Chondrocyte (in vitro differentiated cells): ENCODE measurements at places on chromosomes 5 and 9.

GRCh38 chr5:154628685-154629084 is 126.5 kb upstream of the LARP1 start:
- no peak for DNase-seq

DNA sequence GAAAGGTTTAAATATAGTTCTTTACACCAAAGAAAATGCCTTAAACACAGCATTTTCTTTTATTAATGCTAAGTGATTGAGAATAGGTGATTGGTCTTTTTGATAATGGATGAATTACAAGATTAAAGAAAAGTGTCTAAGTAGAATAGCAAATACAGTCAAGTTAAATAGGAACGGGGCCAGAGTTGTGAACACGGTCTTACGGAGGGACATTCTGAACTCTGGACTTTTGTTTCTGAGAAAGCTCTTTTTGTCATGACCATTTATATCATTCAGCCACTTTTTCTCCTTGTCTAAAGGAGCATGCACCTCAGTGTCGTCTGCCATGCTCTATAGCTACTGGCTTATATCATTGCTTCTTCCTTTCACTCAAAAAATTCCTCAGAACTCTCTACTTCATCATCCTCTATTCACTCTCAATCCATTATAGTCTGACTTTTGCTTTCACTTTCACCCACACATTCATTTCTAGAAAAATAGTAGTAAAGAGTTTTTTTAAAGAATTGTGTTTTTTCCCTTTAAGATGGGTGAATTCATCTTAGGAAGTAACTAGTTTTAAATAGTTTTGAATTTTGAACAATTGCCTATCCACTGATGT is 263.0 kb upstream of the FBXL7 start:
- DNase-seq, result no peak

- DNase-seq, result no peak
Measured at GRCh38 chr9:112711050-112711689, 6.7 kb downstream of the INIP start.

- peak; percentile 40 for DNase-seq
Measured at GRCh38 chr9:128118971-128119665, 8.4 kb downstream of the PTGES2 start.

- no peak for DNase-seq
Measured at GRCh38 chr9:34375901-34376595, 650 bp downstream of the MYORG start.
